ENCODE measurements at places on chromosomes 11 and 22. TPM values are rescaled to one million over a fixed set of nuclear protein-coding genes. Genes with fewer than 3 reads are reported as not detected.

The LDHA gene
- 174 TPM for polyA plus RNA-seq

The NPAS4 gene
- not detected for polyA plus RNA-seq

The DEUP1 gene
- 4.7 TPM for polyA plus RNA-seq

The SLC22A9 gene
- not detected for polyA plus RNA-seq

The ART1 gene
- polyA plus RNA-seq = not detected

The TMPRSS6 gene
- polyA plus RNA-seq = not detected

The REXO2 gene
- 58.7 TPM for polyA plus RNA-seq

The OVCH2 gene
- polyA plus RNA-seq = not detected

The IGLL1 gene
- not detected for polyA plus RNA-seq

The OR2AG2 gene
- 0.07 TPM for polyA plus RNA-seq

The TRIM49 gene
- not detected for polyA plus RNA-seq

The PRR33 gene
- polyA plus RNA-seq = not detected

The TENM4 gene
- 7.9 TPM for polyA plus RNA-seq

The NTM gene
- polyA plus RNA-seq = 320 TPM

The FXYD2 gene
- polyA plus RNA-seq = not detected

The PGR gene
- not detected for polyA plus RNA-seq
